ENCODE measurements at places on chromosomes 3 and 15.

DNA sequence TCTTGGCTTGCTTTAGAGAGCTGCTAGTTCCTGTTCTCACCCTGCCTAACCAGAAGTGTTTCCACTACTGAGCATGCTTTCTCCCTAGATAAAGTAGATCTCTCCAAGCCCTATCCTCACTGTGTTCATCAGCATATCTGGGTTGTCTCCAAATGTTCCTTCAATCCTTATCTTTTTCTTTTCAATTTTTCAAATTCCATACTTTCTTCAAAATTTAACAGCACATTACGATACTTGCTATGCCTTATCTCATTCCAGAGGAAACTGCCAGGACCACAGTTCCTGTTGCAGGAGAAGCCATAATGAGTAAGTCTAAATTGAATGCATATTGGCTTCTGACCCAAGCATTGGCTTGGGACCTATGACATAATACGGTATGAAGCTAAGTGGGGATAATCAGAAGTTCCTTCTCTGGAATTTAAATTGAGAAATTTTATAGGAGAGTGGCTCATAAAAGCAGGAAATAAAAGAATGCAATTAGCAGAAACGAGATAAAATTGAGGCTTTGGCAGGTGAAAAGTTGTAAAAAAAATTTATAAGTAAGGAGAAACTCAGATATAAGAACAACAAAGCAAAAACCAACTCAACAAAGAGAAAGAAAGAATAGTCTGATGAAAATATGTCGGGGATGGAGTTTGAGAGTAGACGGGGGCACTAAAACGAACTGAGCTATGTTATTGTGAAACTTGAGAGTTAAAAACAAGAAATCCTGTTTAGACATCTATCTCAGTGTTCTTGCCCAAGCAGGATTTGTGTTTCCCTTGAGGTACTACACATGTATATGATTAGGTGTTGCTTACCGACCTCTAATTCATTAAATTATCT is 631.7 kb upstream of the CCDC54 start:
- DNase-seq = no peak

DNA sequence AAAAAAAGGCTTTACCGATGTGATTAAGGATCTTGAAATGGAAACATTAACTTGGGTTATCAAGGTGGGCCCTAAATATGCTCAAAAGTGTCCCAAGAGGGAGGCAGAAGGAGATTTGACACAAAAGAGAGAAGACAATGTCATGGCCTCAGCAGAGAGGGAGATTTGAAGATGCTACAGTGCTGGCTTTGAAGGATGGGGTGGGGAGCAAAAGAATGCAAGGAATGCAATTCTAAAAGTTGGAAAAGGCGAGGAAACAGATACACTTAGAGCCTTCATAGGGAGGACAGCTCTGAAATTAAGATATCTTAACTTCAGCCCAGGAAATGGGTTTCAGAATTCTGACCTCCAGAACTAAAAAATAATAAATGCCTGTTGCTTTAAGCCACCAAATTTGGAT is 314.5 kb upstream of the CCDC54 start:
- DNase-seq = no peak

GRCh38 chr3:133991637-133992036 is 38.1 kb downstream of the SLCO2A1 start:
- DNase-seq = no peak

GRCh38 chr3:18507333-18507732 is 82.2 kb upstream of the SATB1 start:
- no peak for DNase-seq

DNA sequence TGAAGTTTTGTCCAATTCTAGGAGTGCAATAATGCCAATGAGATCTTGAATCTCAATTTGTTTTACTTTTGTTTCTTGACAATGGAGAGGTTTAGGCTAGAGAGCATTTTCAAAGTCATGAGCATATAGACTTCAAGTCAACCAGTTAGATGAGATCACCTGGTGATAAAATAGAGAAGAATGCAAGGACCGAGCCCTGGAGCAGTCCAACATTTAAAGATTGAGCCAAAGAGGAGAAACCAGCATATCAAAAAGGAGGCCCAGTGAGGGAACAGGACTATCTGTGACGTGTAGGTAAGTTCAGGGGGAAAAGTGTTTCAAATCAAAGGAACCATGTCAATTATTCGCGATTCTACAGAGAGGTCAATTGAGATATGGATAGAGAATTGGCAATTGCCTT is 1.7 kb upstream of the PIAS1 start:
- no peak for DNase-seq

DNA sequence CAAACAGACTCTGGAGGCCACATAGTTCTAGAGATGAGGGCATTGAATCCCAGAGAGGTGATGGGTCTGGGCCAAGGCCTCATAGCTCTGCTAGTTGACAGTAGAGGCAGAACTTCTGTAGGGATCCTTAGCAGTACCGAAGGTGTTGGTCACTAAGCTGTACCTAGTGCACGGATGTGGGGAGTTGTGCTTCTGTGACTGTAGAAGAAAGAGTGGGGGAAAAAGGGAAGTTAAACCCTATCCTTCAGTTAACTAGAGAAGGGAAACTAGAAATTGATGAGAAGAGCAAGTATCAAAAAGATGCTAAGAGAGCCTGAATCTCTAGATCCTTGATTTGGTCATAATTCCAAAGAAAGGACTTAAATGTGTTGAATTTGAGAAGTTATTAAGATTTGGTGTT is 186.7 kb downstream of the NFKBIZ start:
- no peak for DNase-seq

- DNase-seq = no peak
Observed at GRCh38 chr3:152400887-152401286, 132.2 kb downstream of the MBNL1 start.

DNA sequence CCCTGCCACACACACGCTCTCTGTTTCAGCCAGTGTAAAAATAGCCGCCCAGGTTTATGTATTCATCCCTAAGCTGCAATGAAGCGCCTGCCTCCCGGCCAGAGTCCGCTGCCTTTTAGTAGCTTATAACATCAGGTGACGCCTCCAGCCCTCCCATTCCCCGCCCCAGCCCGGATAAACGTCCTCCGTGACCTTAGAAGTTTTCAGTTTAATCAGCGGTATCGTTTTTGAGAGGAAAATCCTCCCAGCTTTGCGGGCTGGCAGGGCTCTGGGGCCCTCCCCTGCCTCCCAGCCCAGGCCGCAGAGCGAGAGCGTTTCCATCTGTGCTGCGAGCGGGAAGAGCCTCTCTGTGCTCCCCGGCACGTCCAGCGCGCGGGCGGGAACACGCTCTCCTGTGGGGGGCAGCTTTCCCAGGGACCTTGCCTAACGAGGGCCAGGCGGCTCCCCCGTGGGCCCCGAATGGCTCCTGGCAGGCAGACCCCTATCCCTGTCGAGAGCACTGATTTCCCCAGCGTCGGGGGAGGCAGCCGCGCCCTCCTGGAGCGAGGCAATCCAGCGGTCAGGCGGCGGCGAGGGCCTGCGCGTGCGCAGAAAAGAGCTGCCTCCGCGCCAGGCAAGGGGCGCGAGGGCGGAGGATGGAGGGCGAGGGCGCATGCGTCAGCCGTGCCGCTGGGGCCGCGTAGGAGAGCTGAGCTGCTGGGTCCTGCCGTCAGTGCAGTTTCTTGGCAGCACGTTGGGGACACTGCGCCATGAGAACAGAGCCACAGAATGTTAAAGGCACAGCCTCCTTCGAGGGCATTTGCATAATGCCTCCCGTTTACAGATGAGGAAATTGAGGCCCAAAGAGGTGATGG is 71.1 kb downstream of the CCNL1 start:
- peak; percentile 96 for DNase-seq

DNA sequence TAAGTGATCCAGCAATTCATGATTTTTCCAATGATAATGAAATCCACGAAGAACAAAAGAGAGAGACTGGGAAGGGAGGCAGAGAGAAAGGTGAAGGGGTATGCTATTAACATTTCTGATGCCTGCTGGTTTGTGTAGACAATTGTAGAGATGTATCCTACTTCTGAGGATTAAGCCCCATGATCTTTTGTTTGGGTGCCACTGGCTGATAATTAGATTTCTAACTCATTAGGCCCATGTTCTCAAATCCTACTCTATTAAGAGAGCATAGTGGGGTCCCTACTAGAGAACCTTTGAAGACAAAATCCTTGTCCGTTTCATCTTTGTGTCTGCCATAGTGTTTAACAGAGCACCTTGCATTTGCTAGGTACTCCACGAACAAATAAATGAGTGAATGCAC is 2.7 kb upstream of the GNB4 start:
- DNase-seq = no peak

- DNase-seq = no peak
Observed at GRCh38 chr3:149085828-149086231, 503 bp downstream of the HLTF start.

- no peak for DNase-seq
Observed at GRCh38 chr3:132984181-132984580, 54.0 kb upstream of the TMEM108 start.

- no peak for DNase-seq
Observed at GRCh38 chr3:186663361-186664118, 2.3 kb upstream of the HRG start.

Measured in left ventricle myocardium inferior (tissue), 1 donor.